Left colon (tissue), 2 donors: ENCODE measurements at places on chromosomes 5 and 9. TPM values are rescaled to one million over a fixed set of nuclear protein-coding genes. Genes with fewer than 3 reads are reported as not detected.

Gene IFNA10
- not detected for total RNA-seq

Gene SH3RF2
- 62.9 TPM for total RNA-seq

Gene MTX3
- 8.4 TPM for total RNA-seq

- DNase-seq, result peak; percentile 96
These were observed at the start of gene EEIG1 for GRCh38 chr9:127980706-127981558. EEIG1 (minus strand) TSS chr9:127980989; CDS start chr9:127980137, 852 bp downstream.

DNA sequence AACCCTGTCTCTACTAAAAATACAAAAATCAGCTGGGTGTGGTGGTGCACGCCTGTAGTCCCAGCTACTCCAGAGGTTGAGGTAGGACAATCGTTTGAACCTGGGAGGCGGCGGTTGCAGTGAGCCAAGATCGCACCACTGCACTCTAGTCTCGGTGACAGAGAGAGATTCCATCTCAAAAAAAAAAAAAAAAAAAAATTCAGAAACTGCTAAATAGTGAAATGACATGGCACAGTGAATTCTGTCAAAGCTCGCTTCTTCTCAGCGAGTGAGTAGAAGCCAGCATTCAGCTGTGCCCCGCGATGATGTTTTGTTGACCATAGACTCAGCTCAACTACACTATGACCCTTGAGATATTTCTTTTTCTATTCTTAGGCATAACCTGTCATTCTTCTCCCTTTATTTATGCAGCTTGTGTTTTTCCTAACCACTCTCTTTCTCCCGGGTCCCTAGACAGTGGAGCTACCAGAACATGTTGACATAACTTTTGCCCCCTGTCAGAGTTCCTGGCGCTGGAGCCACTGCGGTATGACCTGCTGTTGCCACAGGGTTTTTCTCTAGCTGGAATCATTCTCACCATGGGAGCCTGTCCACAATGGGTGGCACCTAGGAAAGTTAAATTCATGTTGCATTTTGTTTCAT is 13.5 kb upstream of the IQGAP2 start:
- DNase-seq, result no peak

- no peak for DNase-seq
These were observed 9.4 kb upstream of the CARD19 start for GRCh38 chr9:93086447-93087224.

Gene ATG10
- total RNA-seq, result 6.0 TPM

DNA sequence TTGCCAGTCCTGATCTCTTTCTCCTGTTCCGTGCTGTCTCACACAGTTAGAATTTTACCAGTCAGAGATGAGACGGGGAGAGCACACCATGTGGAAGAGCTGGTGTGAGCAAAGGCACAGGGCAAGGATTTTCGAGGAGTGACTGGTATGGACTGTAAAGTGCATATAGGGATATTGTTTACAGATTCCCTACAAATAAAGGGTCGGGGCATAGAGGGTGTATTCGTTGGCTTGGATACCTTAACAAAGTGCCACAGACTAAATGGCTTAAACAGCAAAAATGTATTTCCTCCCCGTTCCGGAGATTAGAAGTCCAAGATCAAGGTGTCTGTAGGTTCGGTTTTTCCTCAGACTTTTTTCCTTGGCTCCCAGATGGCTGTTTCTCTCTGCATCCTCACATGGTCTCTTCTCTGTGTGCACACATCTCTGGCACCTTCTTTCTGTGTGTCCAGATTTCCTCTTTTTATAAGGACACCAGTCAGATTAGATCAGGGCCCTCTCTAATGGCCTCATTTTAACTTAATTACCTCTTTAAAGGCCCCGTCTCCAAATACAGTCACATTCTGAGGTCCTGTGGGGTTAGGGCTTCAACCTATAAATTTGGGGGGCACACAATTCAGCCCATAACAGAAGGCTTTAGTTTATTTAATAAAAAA is 23.4 kb downstream of the CYFIP2 start:
- DNase-seq, result no peak

DNA sequence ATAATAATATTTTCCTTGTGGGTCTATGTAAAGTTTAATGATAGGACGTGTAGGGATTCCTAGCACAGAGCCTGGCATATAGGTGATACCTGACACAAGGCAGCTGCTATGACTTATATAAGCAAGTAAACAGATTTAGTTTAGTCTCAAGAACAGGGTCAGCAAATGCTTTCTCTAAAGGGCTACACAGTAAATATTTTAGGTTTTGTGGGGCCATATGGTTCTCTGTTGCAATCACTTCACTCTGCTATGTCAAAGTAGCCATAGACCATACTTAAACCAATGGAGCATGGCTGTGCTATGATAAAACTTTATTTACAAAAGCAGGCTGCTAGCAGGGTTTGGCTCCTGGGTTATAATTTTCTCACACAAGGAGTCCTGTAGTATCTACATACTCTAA is 204.8 kb upstream of the KLF4 start:
- no peak for DNase-seq

DNA sequence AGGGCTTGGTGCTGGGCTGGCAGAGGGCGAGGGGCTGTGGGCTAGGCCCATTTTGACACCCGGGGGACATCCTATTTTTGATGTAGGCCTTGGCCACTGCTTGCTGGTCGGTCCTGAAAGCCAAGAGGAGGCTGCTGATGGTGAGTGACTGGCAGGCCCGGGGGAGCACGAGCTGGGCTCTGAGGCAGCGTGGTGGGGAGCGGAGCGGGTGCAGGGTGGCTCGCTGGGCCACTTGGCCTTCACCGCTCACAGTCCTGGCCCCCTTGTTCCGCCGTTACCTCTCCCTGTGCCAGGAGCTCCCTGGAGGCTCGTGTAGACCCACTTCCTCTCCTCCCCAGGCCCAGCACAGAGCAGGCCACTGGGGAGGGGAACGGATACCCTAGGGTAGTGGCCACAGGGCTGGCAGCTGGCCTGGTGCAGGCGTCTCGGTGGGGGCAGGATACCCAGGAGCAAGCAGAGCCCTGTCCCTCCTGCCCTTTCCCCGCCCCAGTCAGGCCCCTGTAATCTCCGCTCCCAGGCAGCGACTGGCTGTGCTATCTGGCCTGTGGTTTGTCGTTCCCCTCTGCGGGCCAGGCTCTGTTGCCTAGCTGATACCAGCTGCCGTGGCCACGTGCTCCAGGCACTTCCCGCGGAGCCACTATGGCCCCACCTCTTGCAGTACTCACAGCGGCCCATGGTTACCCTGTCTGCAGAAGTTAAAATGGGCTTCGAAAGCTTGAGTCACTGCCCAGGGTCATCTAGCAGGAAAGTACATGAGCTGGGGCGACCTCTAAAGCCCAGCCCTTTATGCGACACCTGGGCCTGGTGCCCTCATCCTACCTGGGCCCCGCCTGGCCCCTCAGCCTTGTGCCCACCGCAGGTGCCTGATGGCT is 11.7 kb upstream of the DOLPP1 start:
- DNase-seq, result peak; percentile 70

Gene PCDHB2
- total RNA-seq, result 1.2 TPM

- DNase-seq, result no peak
These were observed 12.8 kb downstream of the NCS1 start for GRCh38 chr9:130185017-130185416.
